ENCODE measurements at places on chromosomes 3 and 15.

GRCh38 chr3:181484026-181484425 is 227.7 kb upstream of the SOX2 start:
- no peak for DNase-seq

DNA sequence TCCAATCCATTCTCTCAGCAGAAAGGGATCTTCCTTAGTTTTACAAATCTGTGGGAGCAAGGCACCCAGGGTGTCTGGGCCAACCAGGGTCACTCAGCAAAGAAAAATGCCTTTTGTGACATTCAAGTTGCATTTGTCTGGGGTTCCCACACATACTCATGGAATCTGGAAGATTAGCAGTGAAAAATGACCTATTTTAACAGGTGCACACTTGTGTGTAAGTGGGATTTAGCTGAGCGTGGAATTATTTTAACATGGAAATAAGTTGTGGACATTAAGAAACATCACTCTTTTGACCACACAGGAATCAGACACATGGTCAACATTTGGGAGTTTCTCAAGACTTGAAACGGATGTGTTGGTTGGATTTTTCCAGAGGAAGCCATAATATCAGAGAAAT is 234.9 kb downstream of the OPA1 start:
- DNase-seq = no peak

- DNase-seq = no peak
Measured at GRCh38 chr3:18201315-18201714, 223.8 kb downstream of the SATB1 start.

DNA sequence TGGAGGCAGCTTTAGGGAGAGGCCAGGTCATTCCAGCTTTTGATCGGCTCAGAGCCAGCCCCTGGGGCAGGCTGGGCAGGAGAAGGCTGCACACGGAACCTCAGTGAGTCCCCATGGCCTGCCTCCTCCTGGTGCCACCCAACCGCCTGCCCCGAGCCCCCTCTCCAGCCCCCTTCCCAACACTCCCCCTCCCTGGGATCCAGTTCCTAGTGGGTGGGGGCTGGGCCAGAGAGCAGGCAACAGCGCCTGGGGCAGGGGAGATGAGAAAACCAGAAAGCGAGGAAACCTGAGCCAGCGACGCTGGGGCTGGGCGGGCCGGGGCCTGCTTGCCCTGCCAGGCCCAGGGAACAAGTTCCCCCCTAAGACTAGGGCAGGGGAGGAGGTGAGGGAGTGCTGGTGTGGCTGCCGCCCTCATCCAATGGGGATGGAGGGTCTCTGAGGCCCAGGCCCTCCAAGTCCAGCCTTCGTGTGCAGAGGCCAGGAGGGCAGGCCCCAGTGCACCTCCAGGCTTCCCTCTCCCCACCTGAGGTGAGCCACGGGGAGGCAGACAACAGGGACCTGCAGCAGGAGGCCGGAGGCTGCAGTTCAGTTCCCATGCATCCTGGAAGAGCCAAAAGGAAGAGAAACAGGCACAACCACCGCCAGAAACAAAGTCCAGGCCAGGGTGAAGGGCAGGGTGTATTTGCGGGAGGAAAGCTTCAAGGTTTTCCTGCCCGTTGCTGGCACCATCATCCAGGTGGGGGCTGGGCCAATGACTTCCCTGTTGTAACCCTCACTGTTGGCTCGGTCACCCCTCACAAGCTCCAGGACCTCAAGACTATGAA is 4.0 kb upstream of the SEMA3F start:
- DNase-seq = no peak

DNA sequence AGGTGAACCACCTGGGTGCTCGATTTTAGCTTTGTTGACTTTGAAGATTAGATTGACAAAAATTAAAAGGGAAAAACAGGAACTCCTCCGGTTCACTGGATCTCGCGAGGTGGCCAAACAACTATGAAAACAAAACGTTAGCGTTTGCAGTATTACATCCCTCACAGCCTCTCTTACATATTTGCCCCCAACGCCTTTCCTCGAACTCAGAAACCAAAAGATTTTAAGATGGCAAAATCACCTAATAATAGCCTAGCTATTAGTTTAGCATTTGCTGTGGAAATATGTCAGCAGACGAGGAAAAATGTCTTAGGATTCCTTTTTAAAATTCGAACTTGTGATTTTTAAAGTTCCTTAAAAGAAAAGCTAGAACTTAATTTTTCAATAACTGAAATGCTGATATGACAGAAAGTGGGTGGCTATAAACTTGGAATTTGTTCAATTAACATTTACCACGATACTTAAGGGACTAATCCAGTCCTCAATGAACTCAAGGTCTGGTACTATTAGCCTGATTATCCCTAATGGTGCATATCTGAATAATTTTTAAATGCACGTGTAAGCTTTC is 491 bp upstream of the SENP7 start:
- DNase-seq = no peak

GRCh38 chr3:20137647-20138046 is 48.4 kb downstream of the SGO1 start:
- no peak for DNase-seq

GRCh38 chr3:150703299-150703755 is 393 bp downstream of the ERICH6 start:
- DNase-seq = no peak

DNA sequence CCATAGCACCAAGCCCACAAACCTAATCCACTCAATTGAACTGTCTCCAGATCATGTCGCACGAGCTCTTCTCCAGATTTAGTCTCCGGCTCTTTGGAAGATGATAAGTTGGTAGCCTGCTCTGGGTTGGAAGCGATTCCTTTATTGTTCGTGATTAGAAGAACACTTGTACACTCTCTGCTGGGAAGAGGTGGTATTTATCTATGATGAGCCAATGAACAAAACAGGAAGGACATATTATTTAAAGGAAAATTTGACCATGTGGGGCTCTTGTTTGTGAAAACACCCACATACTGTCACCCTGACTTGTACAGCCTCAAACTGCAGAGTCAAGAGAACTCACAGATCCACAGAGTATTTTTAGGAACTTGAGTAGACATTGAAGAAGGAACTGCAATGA is 54.4 kb downstream of the MYZAP start:
- DNase-seq = no peak

DNA sequence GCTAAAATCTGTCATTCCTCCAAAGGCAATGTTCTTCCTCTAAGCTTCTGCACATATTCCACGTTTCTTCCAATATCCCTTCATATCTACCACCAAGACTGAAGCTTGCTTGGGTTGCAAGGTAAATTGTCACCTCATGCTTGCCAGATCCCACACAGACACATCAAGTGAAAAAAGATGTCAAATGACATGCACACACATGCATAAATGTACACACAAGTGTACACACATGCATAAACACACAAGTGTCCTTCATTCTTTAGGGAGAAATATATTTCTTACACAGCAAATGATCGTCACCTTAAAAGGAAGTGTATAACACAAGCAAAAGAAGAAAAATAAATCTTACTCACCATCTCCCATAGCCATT is 59.4 kb downstream of the CLASP2 start:
- no peak for DNase-seq

DNA sequence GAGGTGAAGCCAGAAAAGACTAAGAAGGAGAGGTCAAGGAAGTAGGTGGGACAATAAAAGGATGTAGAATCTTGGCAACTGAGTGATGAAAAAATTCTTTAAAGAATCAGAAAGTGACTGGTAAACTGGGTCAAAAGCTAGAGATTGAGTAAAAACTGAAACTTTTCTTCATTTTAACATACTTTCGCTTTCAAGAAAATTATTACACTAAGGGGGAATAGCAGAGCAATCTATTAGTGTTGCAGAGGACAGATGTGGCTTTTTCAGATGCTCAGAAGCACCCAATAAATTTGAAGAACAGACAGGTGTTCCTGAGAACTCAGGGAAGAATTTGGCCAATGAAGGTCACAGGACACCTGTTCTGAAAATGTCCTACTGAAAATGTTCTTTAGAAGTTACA is 805.4 kb upstream of the ALCAM start:
- no peak for DNase-seq

Data from activated naive CD4-positive, alpha-beta T cell (primary cell).